NCI-H1436 treated with DMSO at 0.1 percent for 48 hours (cell line): ENCODE measurements at places on chromosomes 4 and X.

- no peak for DNase-seq
Observed at GRCh38 chrX:1325515-1326116, 11.0 kb upstream of the IL3RA start.

DNA sequence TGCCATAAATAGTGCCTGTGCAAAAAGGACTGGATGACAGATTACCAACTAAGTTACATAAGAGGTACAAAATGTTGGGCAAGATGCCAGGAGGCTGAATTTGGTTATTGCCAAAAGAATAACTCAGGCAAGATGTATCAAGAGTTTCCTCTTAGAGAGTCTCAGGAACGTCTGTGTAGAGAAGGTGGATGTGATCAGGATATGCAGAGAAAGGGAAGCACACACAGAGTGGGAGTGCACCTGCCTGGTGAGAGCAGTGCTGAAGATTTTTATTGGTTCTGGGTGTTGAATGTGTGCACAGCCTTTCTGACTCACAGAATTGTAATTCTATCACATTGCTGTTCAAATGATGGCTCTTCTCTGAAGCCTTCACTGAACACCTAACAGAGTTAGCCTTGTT is 156.8 kb upstream of the HS3ST1 start:
- DNase-seq: no peak

GRCh38 chr4:86938771-86939520 is 4.1 kb downstream of the AFF1 start:
- DNase-seq: no peak

DNA sequence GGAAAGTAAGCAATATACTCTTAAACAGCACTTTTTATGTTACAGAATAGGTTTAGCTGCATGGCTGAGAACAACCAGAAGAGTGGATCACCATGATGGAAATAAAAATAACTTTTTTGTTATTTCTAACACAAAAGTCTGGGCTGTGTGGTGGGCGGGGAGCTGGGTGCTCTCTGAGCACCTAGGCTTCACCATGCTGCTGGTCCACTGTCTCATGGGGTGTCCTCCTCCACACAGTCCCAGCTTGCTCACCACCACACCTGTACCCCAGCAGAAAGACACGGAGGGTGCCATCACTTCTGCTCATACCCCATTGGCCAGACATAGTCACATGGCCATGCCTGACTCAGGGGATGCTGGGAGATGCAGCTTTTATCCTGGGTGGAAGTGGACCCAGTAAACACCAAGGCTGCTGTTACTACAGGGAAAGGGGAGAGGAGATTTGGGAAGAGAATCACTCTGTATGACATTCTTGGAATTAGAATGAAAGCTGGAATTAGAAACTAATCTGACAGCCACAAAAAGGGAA is 45.0 kb downstream of the CPZ start:
- no peak for DNase-seq

GRCh38 chr4:109764376-109764775 is 34.5 kb upstream of the PLA2G12A start:
- DNase-seq: no peak

DNA sequence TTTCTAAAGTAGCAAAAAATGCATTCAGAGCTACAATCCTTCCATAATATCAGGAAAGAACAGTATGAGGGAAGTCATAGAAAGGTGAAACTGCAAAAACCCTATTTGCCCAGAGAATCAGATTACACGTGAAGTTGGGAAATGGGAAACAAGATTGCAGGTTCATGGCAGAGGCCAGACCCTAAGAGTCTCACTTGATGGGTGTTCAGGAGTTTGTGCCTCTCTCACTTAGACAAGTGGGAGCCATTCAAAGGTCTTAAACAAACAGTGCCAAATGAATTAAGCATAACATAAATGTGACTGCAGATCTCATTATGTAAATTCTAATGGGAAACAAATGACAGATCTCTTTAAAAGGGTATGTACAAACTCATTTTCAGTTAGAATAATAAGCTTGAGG is 91.6 kb downstream of the ARAP2 start:
- DNase-seq: no peak

GRCh38 chr4:149549911-149550310 is 265.7 kb downstream of the IQCM start:
- DNase-seq: peak; percentile 29

GRCh38 chrX:16870862-16871815 is 977 bp upstream of the RBBP7 start:
- no peak for DNase-seq

DNA sequence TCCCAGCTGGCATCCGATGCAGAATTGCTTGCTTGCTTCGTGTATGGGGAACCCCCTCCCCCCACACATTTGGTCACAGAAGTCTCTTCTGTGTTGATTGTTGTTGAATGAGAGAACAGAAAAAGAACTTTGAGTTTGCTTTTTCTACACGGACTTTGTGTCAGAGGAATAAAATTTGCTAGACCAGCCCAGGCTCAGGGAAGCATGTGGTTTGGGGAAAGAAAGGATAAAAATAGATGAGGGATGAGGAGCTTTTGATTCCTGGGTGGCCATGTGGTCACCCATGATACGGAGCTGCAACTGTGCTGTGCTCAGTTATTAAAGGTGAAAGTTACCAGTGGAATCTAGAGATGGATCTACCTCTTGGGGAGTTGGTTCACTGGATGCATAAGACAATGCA is 34.2 kb upstream of the ESX1 start:
- no peak for DNase-seq

DNA sequence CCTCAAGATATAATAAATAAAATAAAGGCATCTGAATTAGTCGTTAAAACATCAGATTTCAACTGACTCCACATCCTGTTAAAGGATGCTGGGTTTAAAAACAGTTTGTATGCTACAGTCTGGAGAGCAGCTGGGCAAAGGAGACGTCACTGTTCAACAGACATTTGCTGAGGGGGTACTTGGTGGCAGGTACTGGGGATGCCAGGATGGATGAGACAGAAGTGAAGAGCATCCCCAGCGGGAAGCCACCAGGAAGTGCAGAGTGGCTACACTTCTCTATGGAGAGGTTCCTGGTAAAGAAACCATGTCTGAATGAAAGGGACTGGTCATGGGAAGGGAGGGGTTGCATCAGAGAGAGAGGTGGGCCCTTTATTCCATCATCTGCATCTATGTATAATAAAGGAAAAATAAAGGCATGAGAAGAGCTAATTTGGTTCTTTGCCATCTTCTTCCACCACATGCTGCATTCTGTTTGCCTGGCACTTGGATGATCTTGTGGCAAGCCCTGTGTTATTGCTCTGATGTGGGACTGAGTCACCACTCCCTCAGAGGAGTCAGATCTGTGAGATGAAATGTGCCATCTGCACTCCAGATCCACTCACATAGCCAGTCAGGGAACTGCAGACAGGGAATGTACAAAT is 145.0 kb downstream of the SOWAHB start:
- no peak for DNase-seq
